ENCODE measurements at places on chromosomes 6 and 20. TPM values are rescaled to one million over a fixed set of nuclear protein-coding genes. Genes with fewer than 3 reads are reported as not detected.

DNA sequence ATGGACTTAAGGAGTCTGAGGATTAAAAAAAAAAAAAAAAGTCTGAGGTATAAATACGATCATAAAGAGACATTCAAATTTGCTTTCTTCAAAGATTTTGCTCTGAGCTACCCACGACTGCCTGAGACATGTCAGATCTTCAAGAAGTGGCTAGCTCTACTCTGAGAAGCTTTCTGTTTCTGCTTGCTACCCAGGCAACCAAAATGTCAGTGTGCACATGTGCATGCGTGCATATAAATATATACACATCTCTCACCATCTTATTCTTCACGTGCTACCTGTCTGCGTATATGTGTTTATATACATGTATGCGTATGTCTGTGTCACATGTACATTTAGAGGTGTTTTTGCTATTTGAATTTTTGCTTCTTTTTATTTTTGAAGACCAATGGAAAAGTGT lies 299.6 kb upstream of the STXBP5 start:
- no peak for DNase-seq

DNA sequence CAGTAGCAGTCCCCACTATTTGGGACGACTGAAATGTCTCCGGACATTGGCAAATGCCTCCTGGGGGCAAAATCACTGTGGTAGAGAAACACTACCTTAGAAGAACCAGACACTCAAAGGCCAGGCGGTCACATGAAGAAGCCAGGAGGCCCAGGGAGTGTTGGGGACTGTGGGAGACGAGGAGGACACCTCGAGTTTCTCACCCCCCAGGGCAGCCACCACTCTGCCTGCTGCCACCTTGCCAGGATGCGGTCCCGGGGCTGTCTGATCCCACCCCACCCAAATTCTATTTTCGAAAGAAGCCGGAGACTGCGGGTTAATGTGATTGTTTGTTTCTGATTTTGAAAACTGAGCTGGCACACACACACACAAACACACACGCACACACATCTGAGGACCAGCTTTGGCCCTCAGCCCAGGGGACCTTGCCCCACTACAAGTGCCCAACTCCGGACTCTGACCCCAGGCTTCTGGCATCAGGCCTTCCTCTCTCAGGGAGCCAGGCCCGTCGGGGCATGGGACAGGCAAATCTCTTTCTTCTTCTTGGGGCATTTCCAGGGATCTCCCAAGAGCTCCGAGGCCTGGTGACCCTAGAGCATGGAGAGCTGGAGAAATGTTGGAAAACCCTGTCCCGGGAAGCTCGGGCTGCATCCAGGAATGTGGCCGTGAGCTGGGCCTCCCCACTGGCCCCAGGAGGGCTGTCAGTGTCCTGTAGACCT lies 187.5 kb upstream of the PMEPA1 start:
- no peak for DNase-seq

Gene SIRT5
- 1.8 TPM for total RNA-seq

DNA sequence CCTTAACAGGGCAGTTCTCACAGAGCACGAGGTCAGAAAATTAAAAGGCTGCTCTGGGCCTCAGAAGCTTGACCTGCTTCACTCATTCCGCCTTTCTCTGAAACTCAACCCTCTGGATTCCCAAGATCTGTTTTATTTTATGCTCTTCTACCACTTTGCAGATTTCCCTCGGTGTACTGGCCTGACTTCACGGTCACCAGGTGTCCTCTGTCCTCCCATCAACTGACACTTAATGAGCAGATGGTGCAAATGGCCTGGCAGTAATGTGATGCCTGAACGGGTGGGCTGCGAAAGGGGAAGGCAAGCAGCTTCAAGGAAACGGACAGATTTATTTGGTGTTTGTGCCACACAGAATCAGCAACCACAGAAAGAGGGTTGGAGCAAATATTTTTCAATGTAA lies 169.7 kb upstream of the TFAP2D start:
- DNase-seq, result peak; percentile 8

DNA sequence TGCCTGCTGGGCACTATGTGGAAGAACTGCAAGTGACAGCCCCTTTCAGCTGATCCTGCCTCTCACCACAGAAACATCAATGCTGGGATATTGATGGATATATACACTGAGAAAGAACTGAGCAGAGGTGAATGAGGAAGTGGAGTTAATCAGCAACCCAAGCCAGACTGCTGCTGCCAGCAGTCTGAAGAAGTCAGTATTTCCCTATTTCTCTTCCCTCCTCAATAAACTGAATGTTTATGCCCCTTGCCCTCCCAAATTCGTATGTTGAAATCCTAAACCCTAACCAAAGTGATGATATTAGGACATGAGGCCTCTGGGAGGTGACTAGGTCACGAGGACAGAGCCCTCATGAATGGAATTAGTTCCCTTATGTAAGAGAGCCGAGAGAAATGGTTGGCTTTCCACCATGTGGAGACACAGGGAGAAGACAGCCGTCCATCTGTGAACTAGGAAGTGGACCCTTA lies 76.3 kb downstream of the CDK19 start:
- DNase-seq, result no peak

DNA sequence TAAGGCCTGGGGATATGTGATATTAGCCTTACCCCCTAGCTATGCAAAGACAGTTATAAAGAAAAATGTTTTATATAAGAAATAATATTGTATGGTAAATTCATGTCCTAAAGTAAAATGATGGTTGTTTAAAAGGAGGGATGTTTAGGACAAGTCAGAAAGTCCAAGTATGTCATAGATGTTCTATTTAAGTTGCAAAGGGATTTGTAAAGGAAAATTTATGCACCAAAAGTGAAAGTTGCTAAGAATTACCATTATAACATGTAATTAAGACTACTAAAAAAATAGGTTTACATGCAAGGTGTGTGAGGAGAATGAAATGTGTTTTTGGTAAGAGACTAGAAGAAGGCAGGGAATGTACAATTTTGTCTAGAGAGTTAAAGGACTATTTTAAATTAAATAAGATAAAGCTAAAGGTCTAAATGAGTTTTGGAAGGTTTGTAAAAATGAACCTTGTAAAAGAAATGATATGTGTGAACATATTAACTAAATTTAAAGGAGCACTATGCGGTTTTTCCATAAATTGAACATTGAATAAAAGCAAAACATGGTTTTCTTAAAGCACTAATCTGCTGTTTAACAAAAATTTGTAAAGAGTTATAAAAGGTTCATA lies 22.7 kb upstream of the GOPC start:
- DNase-seq, result no peak

Gene KHDRBS2
- total RNA-seq, result 0.45 TPM

- no peak for DNase-seq
These were observed 133.9 kb downstream of the EPM2A start for GRCh38 chr6:145601397-145601796.

- no peak for DNase-seq
These were observed 3.5 kb upstream of the SYNJ2 start for GRCh38 chr6:157978021-157978783.

Gene MATN4
- not detected for total RNA-seq

Gene RGS19
- total RNA-seq, result not detected

GRCh38 chr6:41561416-41561815 lies 15.2 kb downstream of the FOXP4 start:
- DNase-seq, result no peak

GRCh38 chr6:39411465-39411864 lies 89.0 kb upstream of the KCNK16 start:
- no peak for DNase-seq

Gene OR2H2
- total RNA-seq, result not detected

Gene CCM2L
- total RNA-seq, result not detected

Gene SLC22A2
- total RNA-seq, result not detected

Gene PLN
- 23.3 TPM for total RNA-seq

DNA sequence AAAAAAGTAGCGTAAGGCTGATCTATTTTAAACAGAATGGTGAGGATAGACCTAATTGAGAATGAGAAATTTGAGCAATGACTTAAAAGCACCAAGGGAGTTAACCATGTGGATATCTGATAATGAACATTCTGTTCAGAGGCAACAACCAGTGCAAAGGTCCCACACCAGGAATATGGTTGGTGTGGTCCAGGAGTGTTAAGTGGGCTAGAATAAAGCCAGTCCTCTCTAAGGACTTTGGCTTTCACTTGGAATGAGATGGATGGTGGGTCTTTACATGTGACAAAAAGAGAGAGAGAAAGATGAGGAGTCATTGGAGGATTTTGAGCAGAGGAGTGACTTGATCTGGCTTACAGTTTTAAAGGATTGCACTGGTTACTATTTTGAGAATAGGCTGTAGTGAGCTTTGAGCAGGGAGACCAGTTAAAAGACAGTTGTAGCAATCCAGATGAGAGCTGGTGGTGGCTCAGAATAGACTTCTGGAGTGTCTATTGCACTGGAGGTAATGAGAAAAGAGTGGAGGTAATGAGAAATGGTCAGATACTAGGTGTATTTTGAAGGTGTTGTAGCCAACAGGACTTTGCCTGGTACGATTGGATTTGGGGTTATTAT lies 89.8 kb downstream of the SCAF8 start:
- DNase-seq, result no peak

DNA sequence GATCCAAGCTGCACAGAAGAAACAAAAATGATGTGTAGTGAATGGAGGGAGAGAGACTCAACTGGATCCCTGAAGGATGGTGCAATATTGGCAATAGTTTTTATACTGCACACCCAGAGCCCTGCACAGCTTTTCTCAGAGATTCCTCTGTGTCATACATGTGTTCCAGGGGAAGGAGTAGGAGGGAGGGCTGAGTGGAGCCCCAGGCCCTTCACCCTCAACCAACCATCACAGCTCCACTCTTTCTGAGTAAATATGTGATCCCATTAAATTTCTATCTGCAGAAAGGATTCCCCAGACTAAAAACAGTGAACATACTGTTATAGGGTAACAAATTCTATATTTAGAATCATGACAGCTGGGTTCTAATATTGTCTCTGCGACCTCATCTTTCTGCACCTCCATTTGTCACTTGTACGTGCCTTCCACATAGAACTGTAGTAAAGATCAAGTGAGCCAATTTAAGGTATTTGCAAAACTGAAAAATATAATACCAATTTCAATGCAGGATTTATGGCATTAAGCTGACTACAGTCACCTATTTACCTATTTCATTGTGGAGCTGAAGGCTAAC lies 421.4 kb upstream of the NRSN1 start:
- DNase-seq, result no peak

DNA sequence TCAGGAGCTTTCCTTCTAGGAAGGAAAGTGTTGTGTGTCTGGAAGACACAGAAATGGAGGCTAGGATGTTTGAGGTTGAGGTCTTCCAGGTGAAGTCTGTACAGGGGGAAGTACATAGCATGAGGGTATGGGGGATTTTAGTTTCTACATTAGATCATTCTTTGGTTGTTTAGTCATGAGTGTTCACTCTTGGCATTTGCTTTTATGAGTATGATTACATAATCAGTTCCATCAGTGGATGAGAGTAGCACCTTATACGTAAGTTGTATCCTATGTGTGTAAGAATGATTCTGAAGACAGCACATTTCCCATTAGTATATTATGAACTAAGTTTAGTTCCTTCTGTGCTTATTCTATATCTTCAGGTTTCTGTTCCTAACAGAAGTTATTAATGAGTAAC lies 1.9 kb downstream of the CDYL start:
- DNase-seq, result no peak

Gene UNC5CL
- total RNA-seq, result 80.3 TPM

Gene CFAP206
- total RNA-seq, result 0.18 TPM

Gene LTA
- total RNA-seq, result not detected

Gene OXT
- not detected for total RNA-seq

- no peak for DNase-seq
These were observed 170.7 kb upstream of the MLN start for GRCh38 chr6:33974471-33974870.

DNA sequence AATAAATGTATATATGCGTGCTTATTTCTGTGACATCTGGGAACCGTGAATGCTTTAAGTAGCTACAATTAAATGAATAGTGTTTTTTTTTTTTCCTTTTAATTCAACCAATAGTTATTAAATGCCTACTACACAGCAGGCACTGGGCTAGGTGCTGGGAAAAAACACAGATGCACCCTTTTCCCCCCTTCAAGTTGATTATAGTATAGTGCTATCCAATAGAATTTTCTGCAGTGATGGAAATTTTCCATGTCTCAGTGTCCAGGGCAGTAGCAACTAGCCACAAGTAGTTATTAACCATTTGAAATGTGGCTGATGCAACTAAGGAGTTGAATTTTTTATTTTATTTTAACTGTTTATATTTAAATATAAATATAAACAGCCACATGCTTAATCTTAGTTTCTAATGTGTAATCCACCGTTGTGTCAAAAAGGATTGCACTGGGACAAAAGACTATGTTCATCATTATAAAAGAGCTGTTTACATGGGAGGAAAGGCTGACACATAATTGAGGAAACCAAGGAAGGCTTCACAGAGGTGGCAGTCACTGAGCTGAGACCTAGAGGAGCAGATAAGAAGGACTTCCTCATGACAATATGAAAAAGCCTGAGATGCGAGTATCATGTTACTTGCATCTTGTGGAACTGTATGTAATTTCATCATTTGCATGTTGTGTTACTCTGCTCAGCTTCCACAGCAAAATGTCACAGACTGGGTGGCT lies 261.2 kb upstream of the PLCB4 start:
- DNase-seq, result no peak

Gene DEFB127
- total RNA-seq, result not detected

Gene SRMS
- not detected for total RNA-seq

GRCh38 chr6:48564036-48564820 lies 453.2 kb upstream of the PTCHD4 start:
- no peak for DNase-seq

Gene SPINT3
- not detected for total RNA-seq

All from stomach (tissue), 19 donors.